ENCODE measurements at places on chromosomes 11 and 22.

- DNase-seq: no peak
These were observed 62.1 kb downstream of the GRK3 start for GRCh38 chr22:25626624-25626990.

DNA sequence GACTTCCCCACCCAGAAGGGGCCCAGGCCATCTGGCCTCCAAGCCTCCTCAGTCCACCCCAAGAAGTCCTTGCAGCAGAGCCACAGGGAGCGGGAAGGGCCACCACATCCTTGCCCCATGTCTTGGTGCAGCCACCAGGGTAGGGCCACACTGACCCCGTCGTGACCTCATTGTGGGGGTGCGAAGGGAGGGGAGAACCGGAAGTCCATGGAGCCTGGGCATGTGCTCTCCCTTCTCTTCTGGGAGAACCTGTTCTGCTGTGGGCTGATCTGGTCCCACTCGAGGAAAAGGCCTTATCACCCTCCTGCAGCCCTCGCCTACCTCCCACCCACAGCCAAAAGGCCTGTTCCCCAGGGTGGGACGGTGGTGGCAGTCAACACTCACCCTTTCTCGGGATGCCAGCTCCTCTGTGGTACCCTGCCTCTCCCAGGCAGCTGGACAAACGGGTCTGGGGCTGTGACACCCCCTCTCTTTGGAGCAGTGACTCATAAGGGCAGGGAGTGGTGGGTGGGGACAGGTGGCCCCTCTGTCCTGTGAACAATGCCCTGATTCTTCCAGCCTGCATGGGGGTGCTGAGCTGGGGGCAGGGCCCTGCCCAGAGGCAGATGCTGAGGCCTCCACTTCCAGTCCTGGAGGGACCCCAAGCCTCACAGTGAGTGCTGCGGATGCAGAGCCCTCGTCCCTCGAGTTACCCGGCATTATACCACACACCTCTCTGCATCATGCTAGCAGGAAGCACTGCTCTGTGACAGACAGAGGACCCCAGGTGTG is 14.6 kb upstream of the CTSD start:
- DNase-seq: no peak

DNA sequence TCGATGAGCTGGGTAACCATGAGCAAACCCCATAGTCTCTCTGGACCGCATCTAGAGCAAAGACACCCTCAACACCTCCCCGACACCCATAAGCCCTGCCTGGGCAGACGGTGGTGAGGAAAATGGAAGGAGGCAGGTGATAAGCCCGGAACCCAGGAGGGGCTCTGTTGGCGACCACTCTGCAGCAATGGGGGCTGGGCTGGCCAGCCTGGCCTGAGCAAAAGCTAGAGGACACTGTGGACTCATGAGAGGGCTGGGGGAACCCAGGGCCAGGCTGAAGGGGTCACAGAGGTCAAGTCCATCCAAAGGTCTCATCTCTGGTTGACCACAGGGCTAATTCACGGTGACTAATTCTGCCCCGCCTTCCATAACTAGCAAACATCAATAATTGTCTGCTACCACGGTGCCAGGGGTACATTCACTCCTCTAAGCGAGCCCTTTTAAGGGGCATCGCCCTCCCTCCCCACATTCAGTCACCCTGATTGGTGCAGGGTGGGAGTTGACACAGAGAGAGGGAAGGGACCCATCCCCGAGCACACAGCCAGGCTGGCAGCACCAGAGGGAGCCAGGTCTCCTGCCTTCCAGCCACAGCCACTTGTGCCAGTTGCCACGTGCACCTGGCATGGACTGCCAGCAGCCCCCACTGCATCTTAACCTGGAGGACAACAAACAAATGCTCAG is 4.0 kb downstream of the PYGM start:
- no peak for DNase-seq

GRCh38 chr11:88631497-88631896 is 294.0 kb upstream of the CTSC start:
- DNase-seq: no peak

GRCh38 chr11:10333490-10333889 is 28.6 kb downstream of the ADM start:
- DNase-seq: no peak

DNA sequence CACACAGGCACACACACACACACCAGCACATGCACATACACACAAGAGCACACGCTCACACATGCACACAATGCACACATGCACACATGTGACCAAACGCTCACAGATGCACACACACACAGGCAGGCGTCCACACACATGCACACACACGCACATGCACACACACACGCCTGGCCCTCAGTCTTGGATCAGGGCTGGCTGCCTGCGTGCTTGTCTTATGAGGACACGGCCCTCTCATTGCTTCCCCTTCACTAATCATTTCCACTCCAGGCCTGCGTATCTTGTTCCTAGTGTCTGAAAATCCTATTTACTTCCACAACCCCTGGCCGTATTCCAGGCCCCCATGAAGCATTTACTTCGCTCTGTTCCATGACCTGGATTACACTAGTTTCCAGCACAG is 740.5 kb downstream of the BRD1 start:
- no peak for DNase-seq

- DNase-seq: no peak
These were observed 52.1 kb downstream of the STIM1 start for GRCh38 chr11:3907590-3907989.

- no peak for DNase-seq
These were observed 94.9 kb downstream of the SLC17A6 start for GRCh38 chr11:22433094-22433455.

GRCh38 chr11:72013765-72014711 is 15.3 kb downstream of the IL18BP start:
- DNase-seq: no peak

DNA sequence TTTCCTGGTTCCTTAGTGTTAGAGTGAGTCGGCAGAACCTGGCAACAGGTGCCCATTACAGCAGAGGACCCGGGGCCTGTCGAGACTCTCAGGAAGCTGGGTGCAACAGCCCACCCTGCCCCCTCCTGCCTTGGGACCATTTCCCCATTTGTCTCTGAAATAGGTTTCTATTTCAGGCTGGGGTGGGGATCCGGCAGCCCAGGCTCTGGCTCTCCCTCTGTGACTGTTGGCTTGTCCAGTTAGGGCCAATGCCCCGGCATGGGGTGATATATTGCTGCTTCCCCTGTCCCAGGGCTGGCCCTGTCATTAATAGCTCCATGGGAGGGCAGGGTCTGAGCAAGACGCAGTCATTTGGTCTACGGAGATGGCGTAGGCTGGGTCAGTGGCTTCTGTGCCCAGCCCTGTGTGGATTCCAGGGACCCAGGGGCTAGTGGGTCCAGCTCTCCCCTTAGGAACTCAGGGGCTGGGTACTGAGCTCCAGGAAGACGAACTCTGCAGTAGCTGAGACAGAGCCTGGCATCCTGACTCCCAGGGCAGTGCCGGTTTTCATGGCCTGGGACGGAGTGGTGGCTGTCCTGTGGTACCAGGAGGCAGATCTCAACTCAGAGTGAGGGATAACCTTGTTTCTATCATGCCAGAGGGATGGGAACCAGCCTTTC is 2.7 kb downstream of the P2RY6 start:
- no peak for DNase-seq

DNA sequence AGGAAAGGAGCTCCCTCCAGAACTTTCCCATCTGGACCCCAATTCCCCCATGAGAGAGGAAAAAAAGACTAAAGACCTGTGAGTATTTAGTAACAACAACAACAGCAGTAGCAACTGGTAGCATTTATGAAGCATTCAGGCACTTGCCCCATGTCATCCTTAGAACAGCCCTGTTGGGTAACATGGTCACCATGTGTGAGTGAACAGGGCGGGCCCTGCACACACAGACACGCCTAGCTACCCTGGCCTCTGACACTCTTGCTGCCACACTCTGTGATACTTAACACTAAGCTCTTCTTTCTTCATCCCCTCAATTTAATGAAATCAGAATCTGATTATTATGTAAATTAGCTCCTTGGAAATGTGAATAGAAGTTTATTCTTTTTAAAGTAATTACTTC is 26.1 kb upstream of the SLC25A18 start:
- DNase-seq: no peak
